ENCODE measurements at places on chromosomes 12 and 14.
A peak's percentile ranks its signal among the peaks of the same experiment; 100 is the strongest.

DNA sequence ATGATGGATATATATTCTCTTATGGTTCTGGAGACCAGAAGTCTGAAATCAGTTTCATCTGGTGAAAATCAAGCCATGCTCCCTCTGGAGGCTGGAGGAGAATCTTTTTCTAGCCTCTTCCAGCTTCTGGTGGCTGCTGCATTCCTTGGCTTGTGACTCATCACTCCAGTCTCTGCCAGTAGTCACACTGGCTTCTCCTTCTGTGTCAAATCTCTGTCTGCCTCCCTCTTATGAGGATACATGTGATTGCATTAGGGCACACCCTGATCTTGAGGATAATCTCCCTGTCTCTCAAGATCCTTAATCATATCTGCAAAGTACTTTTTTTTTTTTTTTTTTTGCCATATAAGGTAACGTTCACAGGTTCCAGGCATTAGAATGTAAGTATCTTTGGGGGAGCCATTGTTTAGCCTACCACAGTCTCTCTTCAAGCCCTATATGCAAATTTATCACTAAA is 17.7 kb downstream of the DNAL1 start:
- peak; percentile 19 for DNase-seq

DNA sequence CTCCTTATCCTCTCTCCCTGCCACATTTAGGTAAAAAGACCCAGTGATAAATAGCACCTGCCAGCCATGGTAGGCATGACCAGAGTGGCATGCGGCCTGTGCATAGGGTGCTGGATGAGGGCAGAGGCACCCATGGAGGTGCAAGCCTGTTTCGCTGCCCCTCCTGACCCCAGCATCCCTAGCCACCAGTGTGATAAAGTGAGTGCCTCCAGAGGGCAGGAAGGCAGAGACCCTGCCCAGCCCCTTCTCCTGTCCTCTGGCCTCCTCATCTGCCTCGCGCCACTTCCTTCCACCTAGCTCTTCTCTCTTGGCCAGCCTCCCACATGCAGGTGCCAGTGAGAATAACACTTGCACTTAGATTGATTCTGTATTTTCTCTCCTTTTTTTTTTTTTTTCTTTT is 108.3 kb upstream of the FUT8 start:
- DNase-seq, result no peak

DNA sequence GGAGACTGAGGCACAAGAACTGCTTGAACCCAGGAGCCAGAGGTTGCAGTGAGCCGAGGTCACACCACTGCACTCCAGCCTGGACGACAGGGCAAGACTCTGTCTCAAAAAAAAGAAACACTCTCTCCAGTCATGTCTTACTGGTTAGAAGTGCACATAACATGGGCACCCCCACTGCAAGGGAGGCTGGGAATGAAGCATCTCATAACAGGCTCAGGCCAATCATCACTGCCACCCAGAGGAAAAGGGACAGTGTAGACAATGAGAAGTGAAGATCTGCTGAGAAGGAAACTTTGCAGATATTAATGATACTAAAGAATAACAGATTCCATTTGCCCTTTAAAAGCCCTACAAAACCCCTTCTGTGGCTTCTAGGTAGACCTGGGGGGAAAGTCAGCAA is 66.9 kb downstream of the ITPK1 start:
- no peak for DNase-seq

DNA sequence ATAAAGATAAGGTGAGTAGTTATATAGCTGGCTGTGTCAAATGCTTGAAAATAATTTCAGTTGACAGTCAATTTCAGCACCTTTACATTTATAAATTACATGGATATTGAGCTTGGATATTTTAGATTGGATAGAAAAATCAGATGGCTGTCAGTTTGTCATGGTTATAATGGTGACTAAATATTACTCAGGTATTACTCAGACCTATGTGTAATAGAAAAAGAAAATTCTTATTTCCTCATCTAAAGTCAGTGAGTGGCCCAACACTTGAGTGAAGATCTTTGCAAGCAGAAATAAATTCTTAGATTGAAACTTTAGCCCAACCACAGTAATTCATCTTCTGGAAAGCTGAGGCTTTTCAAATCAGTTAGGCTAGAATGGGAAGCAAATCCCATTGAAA is 354.4 kb downstream of the NAV3 start:
- no peak for DNase-seq

GRCh38 chr14:24909523-24910302 is 140.2 kb downstream of the STXBP6 start:
- DNase-seq, result no peak

- DNase-seq, result peak; percentile 30
Measured at GRCh38 chr12:110316861-110317260, 35.8 kb downstream of the ATP2A2 start.

DNA sequence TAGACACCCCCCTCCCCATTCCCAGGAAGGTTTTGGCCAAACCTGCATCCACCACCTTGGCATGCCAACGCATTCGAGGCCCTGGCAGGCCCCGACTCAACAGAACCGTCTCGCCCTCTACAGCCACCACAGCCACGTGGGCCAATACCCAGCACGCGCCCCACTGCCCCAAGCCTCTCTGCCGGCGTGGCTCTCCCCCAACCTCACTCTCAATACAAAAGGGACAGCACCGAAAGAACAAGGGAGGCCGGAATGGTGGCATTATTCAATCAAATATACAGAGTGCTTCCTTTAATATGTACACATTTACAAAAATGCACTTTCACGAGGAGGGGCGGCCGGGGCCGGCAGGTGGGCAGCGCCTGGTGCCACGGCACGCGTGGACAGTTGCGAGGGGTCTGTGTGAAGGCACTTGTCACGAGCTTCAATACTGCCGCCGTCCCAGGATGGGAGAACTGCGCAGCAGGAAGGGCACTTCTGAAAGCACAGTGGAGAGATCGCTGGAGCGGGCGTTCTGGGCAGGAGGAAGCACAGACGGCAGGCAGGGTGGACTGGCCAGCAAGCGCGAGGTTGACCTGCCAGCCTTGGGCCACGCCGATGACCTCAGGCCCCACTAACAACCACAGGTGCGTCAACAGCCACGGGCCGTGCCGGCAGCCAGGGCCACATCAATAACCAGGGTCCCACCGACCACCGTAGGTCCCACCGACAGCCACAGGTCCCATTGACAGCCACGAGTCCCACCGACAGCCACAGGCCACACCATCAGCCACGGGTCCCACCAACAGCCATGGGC is 26.9 kb downstream of the JAG2 start:
- no peak for DNase-seq

GRCh38 chr14:68373847-68374444 is 418.9 kb downstream of the ZFP36L1 start:
- no peak for DNase-seq

DNA sequence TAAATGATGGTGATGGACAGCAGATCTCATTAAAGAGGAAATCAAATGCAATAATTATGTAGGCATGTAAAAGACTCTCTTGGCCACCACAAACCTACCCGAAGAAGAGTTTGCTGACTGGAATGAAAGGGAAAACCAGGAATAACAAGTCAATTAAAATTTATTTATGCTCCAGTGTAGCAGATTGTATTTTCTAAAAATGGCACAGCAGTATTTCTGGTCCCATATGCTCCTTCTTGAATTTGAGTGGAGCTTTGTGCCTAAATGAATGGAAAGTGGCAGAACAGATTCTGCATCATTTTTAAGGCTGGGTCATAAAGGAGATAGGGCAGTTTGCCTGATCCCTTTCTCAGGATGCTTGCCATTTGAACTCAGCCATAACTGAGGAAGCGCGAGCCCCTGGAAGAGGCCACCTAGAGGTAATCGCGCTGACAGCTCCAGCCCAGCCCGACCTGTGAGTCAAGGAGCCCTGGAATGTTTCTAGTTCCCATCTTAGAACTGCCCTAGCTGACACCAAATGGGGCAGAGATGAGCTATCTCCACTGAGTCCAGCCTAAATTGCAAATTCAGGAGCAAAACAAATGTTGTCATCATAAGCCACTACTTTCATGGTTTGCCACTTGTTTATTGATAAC is 229.2 kb upstream of the TMTC1 start:
- DNase-seq, result peak; percentile 24

DNA sequence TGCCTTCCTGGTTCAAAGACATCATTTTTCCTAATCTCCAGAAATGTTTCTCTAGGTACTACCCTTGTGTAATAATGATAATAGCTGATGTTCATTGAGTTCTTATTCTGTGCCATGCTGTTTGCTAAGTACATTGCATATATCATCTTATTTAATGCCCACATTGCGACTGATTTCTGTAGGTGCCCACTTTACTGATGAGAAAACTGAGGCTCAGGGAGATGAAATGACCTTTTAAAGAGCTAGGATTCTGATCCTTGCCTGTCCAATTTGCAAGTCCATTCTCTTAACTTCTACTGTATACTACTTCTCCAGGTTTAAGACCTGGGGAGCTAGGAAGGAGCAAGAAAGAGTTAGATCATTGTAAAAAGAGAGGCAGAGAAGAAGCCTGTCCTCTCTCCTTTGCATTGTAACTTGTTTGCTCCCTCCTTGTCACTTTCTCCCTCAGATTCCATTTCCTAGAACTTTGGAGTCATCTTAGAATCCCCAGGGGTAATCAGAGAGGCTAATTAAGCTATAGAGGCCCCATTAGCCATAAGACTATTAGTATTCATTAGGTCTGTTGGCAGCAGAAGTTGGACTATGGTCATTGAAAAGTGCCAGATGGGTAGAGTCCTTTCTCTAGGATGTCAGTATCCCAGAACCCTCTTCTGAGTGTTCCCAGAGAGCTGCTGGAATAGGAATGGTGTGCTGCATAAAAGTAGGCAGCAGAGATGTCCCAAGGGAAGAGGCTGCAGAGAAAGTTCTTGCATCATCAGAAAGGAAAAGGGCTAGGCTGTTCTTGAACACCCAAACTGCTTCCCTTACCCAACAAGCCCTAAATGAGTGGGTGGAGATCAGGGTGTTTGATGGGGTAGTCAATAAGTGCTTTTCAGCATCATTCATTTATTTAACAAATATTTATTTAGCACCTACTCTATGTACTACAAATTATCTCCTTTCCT is 3.1 kb downstream of the DGKA start:
- DNase-seq, result no peak

GRCh38 chr12:32100888-32101287 is 5.8 kb upstream of the BICD1 start:
- no peak for DNase-seq

- no peak for DNase-seq
Measured at GRCh38 chr12:82803201-82803600, 116.5 kb downstream of the TMTC2 start.

GRCh38 chr12:57722716-57723629 is 15.6 kb downstream of the AGAP2 start:
- peak; percentile 1 for DNase-seq

GRCh38 chr14:89215531-89215930 is 201.5 kb downstream of the FOXN3 start:
- DNase-seq, result peak; percentile 23

DNA sequence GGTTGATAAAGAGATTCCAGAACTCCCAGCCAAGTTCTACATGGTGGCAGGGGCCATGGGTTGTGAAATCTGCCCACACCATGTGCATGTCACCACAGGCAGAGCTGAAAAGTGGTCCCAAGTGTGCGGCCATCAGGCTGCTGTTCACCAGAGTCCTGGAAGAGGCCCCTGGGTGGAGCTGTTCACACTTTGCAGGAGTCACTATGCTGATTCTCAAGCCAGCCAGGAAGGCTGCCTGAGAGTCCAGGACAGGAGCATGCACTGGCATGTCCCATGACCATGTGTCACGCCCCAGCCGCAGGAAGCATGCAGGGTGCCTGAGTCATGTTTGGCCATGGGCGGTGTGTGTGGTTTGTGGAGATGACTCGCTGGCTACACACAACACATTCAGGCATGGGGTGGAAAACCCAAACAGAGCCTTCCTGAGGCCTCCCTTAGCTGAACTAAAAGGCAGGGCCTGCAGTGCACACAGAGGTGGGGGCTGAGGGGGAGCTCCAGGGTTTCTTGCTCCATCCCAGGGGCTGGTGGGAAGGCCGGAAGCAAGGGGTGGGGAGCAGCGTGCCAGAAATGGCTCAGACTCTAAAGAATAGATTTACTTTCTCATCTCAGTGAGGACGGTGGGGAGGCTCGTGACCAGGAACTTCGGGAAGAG is 19.4 kb downstream of the ABCB9 start:
- no peak for DNase-seq

DNA sequence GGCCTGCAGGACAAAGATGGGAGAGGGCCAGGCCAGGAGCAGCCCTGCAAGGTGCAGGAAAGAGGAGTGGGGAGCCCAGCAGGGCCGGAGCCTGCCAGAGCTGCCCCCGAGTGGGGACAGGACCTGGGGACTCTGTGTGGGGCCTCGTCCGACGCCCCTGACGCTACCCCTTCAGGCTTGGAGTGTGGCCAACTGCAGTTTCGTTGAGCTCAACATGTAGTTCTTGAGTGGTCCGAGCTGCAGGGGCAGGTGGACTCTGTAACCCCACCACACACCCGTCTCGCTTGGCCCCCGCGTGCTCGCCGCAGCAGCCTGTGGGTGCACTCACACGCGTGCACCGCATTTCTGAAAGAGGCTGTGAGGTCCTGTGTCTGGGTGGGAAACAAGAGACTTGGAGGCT is 2.0 kb downstream of the ASPG start:
- DNase-seq, result no peak

DNA sequence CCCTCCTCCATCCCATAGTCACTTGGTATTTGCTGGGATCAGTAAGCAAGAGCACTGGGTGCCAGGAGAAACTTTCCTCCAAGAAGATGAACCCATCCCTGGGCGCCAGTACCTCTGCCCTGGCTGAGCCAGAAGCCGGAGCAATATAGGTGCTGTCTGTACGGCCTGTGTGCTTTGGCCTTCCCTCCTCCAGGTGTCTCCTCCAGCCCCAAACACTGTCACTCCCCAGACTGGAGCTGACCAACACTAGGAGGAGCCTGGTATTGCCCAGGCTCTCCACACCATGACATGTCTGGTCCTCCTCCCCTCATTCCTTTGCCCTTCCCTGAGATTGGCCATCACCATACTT is 4.9 kb downstream of the GSTZ1 start:
- no peak for DNase-seq

DNA sequence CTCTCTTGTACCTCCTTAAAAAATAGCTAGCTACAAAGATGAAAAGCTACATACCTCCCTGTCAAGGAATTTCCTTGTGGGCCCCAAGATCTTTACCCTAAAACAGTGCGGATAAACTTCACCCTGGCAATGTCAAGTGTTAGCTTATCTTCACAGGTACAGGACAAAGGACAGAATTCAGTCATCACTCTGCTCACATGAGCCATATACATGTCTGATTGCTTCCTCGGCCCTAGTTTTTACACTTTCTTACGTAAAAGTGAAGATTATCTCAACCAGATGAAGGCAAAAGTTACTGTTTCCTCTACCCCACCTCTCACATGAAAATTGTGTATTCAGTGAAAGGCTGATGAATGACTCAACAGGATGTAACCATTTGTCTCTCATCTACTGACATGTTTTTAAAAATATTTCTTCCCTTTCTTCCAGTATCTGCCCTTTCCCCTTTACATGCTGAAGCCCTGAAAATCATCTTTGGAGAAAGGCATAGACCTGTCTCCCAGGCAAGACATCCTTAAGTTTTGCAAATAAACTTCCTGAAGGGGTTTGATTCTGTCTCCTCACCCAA is 890.1 kb downstream of the GALC start:
- no peak for DNase-seq

GRCh38 chr12:99133401-99133800 is 488.3 kb downstream of the APAF1 start:
- no peak for DNase-seq

GRCh38 chr14:79516009-79516408 is 695.3 kb downstream of the DIO2 start:
- DNase-seq, result no peak

- no peak for DNase-seq
Measured at GRCh38 chr12:117679776-117680175, 289.0 kb downstream of the KSR2 start.

GRCh38 chr12:30820406-30820946 is 65.7 kb upstream of the CAPRIN2 start:
- DNase-seq, result no peak

All from Ammon's horn (tissue), 1 donor.